ENCODE measurements at places on chromosomes 5 and 9.

- DNase-seq: no peak
These were observed 840.3 kb upstream of the SEMA6A start for GRCh38 chr5:117414926-117415325.

GRCh38 chr9:110797611-110798010, 129.0 kb downstream of the MUSK start:
- DNase-seq: no peak

- no peak for DNase-seq
These were observed 283.9 kb upstream of the TNC start for GRCh38 chr9:115401756-115402327.

DNA sequence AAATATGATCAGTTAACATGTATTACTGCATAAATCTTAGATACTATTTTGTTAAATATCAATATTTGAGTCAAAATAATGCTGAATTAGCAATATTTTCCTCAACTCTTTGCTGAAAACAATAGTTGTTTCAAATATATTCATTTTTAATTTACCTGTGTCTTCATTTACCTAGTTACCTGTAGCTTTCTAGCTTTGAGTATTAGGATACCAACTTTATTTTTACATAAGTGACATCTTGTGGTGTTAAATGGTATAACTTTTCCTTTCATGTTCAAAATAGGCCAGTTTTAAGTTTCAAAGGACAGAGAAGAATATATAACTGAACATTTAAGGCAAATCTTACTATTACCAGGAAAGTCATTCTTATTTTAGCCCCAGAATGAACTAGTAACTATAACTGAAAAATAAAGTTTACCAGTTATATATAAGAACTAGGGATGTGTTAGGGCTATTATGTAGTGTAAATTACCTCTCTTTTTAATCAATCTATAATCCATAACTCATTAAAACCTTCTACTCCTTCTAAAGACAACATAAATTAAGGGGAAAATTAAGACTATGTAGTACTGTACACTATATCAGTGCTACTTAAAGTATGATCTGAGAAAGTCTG, 25.3 kb downstream of the AP3B1 start:
- no peak for DNase-seq

DNA sequence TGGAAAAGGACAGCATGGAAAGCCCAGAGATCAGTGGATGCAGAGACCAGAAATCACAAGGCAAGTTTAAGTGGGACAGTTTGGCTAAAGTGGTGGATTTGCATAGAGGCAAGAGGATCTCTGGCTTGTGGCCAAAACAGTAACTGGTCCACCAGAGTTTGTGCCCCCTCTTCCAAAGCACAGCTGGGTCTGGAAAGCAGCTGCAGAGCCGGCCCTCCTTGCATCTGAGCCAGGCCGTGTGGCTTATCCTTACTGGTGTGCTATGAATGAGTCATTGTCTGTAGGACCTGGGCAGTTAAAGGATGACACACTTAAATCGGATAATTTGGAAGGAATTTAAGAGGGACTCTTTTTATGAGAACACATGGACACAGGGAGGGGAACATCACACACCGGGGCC, 146.6 kb downstream of the PIP5K1B start:
- DNase-seq: no peak

DNA sequence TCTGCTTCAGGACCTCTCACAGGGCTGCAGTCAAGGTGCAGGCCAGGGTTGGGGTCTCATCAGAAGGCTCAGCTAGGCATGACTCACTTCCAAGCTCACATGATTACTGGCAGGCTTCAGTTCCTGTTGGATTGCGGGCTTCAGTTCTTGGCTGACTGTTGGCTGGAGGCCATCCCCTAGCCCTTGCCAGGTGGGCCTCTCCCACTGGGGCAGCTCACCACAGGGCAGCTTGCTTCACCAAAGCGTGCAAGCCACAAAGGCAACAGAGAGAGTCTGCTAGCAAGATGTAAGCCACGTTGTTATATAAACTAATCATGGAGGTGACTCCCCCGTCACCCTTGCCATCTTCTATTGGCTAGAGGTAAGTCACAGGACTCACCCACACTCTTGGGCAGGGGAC, 14.4 kb downstream of the CPLX2 start:
- DNase-seq: no peak
